ENCODE measurements at places on chromosomes 13 and 19.

GRCh38 chr19:37718304-37718703 is 1.3 kb downstream of the ZNF607 start:
- DNase-seq: no peak

DNA sequence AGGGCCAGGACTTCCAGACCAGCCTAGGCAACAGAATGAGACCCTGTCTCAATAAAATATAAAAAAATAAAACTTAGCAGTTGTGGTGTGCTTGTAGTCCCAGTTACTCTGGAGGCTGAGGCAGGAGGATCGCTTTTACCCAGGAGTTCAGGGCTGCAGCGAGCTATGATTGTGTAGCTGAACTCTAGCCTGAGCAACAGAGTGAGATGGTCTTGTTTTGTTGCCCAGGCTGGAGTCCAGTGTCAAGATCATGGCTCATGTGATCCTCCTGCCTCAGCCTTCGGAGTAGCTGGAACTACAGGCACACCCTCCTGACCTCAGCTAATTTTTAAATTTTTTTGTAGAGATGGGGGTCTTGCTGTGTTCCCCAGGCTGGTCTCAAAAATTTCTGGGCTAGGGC is 4.3 kb upstream of the JUNB start:
- DNase-seq: no peak

GRCh38 chr13:87131611-87132010 is 539.6 kb upstream of the SLITRK5 start:
- DNase-seq: no peak

DNA sequence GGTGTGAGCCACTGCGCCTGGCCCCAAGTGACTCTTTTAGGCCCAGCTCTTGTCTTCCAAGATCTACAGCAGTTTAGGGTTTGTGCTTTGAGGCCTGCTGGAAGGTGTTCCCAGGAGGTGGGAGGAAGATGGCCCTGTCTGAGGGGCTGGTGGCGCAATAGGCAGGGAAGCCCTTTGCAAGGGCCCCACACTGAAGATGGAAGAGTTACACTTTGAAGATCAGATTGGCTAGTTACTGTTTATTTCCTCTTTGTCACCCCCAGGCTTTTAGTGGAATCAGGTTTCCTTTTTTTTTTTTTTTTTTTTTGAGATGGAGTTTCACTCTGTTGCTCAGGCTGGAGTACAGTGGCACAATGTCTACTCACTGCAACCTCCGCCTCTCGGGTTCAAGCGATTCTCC is 1.9 kb upstream of the RABAC1 start:
- no peak for DNase-seq

- DNase-seq: no peak
Observed at GRCh38 chr13:58994777-58995176, 1169.0 kb downstream of the DIAPH3 start.

DNA sequence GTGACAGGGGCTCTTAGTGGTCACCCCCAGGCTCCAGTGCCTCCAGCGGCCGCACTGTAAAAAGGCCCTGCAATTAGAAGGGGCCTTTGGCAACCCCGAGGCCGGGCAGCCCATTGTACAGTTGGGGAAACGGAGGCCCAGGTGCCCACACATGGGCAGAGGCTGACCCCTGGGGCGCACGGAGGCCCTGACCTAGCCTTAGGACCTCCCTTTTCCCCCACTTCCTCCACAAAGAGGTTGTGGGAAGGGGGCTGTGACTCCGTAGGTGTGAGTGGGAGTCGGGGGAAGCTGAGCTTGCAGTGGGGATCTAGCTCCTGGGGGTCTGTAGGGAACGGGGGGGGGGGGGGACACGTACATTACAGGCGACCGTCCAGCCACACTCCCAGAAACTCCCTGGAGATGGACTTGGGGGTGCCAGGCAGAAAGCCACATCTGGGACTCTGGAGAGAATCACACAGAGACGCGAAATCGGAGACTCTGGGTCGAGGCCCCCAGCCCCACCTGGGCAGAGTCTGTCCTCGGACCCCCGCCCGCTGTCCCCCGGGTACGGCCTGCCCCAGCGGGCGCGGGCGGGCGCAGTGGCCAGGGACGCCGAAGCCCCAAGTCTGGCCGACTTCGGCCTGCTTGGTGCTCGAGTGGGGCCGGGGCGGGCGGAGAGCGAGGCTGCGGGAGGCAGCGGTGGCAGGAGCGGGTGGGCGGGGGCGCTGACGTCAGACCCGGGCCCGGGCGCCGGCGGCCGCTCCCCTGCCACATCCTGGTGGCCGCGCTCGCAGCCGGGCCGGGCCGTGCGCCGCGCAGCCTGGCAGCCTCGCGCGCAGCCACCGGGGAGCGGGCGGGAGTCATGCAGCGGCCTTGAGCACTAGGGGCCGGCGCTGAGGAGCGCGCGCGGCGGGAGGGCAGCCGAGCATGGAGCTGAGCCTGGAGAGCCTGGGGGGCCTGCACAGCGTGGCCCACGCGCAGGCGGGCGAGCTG is at the start of gene ONECUT3:
TSS of gene ONECUT3 (plus strand) at position 750 of the 972 bp plus-strand sequence. CDS start at position 907, 157 bp downstream.
- DNase-seq: no peak

All from transverse colon (tissue), 4 donors.